ENCODE measurements at places on chromosomes 6 and 20. TPM values are rescaled to one million over a fixed set of nuclear protein-coding genes. Genes with fewer than 3 reads are reported as not detected.

ADTRP gene
- not detected for total RNA-seq

EDN1 gene
- 29.1 TPM for total RNA-seq

DNA sequence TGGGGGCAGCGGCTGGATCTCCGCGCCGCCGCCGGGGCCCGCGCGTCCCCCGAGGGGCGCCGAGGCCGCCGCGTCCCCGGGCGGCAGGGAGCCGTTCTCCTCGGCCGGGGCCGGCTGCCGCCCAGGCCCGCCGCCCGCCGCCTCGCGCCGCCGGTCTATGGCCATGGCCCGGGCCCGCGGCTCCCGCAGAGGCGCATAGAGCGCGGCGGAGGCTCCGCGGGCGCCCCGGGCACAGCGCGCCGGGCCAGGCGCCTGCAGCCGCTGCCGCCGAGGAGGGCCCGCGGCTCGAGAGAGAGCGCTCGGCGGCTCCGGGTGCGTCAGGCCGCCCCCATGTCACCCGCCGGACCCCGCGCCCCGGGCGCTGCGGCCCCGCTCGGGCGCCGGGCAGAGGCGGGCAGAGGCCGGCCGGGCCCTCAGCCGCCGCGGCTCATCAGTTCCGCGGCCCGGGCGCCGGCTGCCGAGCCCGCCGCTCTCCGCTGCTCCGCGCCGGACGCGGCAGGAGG, 404 bp downstream of the SLC22A23 start:
- peak overlapping the region; percentile 83 for H3K27ac ChIP-seq
- peaks cover 42% of the 10 kb centered on the region for H3K4me1 ChIP-seq
- no peak for DNase-seq

DNA sequence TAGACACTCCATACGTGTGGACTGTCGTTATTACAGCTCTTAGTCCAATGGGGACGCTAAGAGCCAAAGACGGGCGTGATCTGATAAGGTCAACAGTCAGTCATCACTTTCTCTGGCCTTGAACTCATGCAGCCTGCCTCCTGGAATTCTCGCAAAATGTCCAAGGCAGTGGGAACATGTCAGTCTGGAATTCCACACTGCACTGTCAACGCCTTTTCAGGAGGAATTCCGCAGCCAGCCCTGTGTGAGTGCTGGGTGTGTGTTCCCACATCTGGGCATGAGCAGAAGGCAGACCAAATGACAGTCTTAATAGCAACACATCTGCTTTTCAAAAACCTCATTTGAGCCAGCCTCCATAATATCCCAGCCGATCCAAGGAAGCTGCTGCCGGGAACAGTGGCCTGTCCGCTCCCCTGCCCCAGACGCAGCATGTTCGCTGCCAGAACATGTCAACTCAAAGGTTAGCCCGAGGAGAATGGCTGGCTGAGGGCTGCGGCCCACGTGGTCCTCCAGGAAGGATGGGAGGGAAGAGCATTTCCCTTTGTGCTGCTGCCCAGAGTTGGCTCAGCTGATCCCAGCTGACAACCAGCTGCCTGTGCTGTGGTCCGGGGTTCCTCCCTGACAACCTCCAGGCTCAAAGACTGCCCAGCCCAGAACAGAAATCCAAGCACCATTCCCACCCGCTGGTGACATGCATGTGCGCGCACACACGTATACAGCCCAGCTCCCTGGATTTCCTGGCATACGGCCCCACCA, 103.1 kb downstream of the SULF2 start:
- peak overlapping the region; percentile 74 for H3K27ac ChIP-seq
- H3K36me3 ChIP-seq, result peaks cover 35% of the 10 kb centered on the region
- DNase-seq, result no peak
- H3K4me3 ChIP-seq, result no peak overlapping the region

DNA sequence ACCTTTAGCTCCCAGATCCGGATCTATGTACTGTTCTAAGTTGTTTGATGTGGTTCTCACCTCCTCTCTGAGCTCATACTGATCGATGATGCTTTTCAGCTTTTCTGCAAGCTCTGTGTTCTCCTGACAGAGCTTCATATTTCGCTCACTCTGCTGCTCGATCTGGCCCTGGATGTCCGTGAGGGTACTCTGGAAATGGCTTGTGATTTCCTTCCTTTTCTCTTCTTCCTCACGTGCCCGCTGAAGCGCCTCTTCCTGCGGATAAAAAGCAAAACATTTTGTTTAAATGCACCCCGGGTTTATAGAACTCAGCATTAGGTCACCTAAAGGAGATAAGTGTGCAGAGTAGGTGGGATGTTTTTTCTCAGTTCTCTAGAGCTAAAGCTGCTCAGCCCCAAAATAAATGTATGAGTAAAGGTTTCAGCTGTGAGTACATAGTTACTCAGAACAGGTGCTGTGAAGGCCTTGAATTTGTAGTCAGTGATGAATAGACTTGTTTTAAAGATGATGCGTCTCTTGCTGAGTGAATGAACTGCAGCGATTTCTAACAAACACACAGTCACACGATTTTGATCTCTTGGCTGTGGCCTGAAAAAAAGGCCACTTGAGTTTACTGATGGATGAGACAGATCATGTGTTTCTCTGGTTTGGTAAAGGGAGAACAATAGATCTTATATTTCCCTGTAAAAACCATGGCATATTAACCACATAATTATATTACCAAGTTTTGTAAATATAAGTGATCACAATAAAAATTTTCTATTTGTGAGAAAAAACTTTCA, 29.1 kb downstream of the TXLNB start:
- no peaks in the 10 kb centered on the region for H3K4me1 ChIP-seq
- no peak overlapping the region for H3K27ac ChIP-seq
- no peaks in the 10 kb centered on the region for H3K27me3 ChIP-seq
- peaks cover 47% of the 10 kb centered on the region for H3K36me3 ChIP-seq
- no peak for DNase-seq
- H3K4me3 ChIP-seq, result no peak overlapping the region

Data from esophagus muscularis mucosa (tissue), 4 donors.